ENCODE measurements at places on chromosomes 3 and 15. TPM values are rescaled to one million over a fixed set of nuclear protein-coding genes. Genes with fewer than 3 reads are reported as not detected.

CAPN7 gene
- 45.7 TPM for total RNA-seq

ZBBX gene
- total RNA-seq, result 4.9 TPM

DNA sequence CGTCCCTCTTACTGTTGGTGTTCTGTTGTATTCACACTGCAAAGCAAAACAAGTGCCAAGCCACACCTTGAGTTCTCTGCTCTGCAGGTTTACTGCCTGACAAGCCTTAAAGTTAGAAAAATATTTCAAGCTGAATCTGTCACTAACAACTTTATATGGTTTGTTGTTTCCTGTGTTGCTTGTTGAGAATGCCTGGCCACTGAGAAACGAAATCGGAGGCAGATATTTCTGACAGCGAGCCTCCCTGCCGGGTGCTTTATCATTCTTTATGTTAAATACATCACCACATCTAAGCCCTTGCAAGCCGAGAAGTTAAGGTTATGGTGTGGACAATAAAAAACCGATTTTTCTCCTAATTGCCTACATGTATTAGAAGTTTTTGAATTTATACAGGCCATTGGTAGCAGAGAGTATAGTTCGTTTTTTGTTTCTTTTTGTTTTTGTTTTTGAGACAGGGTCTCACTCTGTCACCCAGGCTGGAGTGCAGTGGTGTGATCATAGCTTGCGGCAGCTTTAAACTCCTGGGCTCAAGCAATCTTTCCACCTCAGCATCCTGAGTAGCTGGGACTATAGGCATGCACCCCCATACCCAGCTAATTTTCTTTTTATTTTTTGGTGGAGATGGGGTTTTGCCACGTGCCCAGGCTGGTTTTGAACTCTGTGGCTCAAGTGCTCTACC is 188.4 kb upstream of the ICE2 start:
- no peak for DNase-seq

DNA sequence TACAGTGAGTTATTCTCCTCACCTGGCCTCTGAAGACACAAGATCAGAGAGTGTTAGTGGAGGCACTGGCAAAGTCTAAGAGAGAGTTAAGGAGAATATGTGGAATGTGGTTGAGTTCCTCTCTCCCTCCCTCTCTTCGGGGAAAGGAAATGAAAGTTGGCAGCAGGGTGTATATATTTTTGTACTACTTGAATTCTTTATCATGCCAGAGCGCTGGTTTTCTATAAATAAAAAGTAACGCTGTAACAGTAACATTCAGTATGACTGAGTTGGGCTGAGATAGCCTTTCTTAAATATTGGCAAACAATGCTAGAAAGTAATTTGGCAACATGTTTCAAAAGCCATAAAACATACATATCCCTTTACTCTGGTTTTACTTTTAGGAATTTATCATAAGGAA is 77.5 kb upstream of the TNFAIP8L3 start:
- DNase-seq, result no peak

GOLGA6L4 gene
- 2.4 TPM for total RNA-seq

DNA sequence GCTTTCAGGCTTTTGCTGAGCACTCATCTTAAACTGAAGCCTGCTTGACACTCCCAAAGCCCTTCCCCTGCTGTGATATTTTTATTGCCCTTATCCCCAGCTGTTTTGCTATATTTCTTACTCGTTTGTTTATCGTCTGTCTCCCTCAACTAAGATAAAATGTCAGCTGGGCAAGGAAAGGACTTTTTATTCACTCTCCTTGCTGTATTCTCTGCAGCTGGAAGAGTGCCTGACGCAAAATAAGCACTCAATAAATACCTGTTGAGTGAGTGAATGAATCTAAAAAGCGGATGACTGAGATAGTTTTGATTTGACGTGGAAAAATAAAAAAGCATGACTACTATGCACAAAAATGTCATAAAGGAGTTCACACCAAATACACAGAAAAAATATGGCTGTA is 84.8 kb upstream of the POMGNT2 start:
- DNase-seq, result no peak

GRCh38 chr3:12484983-12485327 is 675 bp downstream of the TSEN2 start:
- no peak for DNase-seq

DNA sequence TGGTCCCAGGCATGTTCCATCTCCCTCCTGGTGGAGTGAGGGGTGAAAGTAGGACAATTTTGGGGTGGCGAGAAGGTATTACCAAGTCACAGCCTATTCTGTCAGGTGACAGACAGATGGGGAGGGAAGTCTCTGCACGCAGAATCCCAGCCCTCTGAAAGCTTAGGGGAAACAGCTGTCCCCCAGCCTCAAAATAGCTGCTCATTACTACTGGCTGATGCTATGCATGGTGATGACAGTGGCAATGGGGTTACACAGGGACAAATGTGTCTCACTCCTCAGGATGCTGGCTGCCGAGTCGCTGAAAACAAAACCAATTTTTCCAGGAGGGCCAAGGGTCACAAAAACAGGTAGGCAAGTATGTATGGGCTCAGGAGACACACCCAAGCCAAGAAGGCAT is 68.8 kb upstream of the OXTR start:
- DNase-seq, result no peak

DNA sequence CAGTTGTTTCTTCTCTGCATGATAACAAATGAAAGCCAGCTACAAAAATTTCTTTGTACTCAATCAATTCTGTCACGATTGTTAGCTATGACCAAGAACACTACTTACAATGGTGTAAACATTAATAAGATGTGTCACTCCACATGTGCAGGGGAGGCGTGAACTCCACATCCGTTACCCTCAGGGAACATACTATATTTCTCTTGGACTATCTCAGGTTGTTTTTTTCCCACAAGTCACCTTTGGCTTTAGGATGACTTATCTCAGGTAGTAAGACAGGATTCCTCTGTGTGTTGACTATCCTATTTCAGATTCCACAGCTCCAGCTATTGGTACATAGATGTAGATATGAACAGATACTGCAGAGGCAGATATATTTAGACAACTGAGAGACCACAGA is 423.3 kb upstream of the GRM7 start:
- no peak for DNase-seq

DNA sequence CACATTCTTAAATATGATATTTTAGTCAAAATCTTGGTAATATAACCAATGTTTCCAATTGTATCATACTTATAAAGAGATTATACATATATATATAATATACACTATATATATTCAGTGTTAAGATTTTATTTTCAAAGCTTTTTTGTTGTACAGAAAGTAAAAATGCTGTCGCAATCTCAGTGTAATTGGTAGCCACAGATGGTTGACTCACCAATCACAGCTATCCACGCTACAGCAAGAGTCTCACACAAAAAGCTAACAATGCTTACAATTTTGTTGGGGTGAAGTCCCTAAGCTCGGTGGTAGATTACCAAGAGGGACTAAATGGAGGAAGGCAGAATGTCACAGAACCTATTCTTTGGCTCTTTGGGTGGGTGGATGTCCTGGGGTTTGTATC is 16.9 kb upstream of the CFAP161 start:
- no peak for DNase-seq

- no peak for DNase-seq
Observed at GRCh38 chr15:32735989-32736700, 18.3 kb downstream of the GREM1 start.

GRCh38 chr15:62758126-62758951 is 284.2 kb upstream of the TPM1 start:
- DNase-seq, result no peak

- DNase-seq, result peak; percentile 65
Observed at GRCh38 chr3:8996681-8997121, 33.4 kb upstream of the RAD18 start.

DNA sequence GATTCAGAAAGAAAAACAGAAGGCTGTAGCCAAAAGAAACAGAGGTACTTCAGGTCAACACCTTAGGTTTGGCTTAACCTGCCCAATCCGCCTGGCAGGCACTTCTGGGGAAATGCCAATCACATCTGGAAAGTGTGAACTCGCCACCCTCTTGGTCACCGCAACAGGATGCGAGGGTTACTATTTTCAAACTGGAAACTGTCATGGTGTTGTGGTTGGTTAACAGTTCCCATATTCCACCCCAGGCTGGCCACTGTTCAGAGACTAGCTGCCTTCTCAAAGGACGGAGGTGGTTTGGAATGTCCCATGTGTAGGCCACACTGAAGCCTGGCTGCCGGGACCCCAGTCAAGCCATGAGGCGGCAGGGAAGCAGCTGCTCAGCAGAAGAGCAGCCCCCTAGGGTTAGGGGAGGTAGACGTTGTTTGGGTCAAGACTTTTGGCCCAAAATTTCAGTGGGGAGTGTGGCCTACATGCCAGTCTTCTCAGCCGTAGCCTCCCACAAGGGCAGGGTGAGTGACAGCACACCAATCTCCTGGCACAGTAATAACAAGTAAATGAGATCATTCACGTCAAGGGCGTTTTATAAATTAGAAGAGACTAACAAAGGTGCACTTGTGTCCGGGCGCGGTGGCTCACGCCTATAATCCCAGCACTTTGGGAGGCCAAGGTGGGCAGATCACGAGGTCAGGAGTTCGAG is 54.6 kb downstream of the UMPS start:
- DNase-seq, result no peak

DNA sequence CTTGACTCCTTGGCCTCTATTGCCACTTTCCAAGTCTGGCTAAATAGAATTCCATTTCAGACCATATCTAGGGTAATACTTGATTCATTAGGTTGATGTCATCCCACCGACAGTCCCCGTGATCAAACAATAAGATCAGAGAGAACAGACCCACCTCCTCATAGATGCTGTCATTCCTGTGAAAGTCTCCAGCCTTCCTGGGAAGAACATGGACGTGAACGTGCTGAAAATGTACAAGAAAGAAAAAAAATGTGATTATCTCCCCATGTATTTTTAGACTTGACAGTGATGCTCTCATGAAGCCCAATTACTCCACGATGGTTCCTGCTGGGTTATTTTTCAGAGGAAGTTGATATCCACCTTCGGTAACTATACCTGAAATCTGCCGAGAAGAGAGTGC is 872.4 kb upstream of the CFAP20DC start:
- DNase-seq, result no peak

TNFSF10 gene
- total RNA-seq, result 2.9 TPM

- DNase-seq, result no peak
Observed at GRCh38 chr3:151015767-151016477, 43.4 kb upstream of the CLRN1 start.

- DNase-seq, result no peak
Observed at GRCh38 chr15:72936691-72937679, 115.3 kb upstream of the NEO1 start.

DNA sequence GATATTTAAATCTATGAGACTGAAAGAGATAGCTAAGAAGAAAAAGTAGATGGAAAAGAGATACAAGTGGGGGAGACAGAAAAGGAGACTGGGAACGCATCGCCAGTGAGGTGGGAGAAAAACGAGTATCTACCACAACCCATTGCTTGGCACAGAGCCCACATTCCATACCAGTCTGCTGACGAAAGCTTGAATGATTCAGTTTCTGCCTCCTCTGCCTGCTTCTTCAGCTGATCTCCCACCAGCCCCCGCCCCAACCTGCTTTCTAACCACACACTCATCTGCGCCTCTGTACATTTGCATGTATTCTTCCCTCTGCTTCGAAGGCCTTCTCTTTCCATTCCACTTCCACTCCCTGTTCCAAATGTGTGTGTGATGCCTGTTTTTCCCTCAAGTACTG is 188.1 kb downstream of the USP13 start:
- DNase-seq, result no peak

- no peak for DNase-seq
Observed at GRCh38 chr3:158743664-158744566, 11.7 kb upstream of the RARRES1 start.

RPP25 gene
- total RNA-seq, result 7.3 TPM

SPTBN5 gene
- total RNA-seq, result 0.41 TPM

CD86 gene
- 1.2 TPM for total RNA-seq

DNA sequence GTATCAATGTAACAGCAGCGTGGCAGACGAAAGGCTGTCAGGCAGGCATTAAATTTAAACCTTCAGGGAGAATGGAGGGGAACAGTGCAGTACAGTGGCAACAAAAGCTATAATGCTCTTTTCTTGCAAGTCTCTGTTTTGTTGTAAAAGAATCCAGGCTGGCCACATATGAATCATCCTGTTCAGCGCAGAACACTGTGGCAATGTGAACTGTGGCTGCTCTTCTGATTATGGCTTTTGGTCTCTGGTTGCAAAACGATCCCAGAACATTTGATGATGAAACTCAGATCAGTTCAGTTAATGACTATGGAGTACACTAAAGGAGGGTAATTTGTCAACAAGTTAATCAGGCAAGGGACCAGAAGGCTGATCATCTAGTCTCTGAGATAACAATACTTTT is 219.7 kb upstream of the SGO1 start:
- DNase-seq, result no peak

DNA sequence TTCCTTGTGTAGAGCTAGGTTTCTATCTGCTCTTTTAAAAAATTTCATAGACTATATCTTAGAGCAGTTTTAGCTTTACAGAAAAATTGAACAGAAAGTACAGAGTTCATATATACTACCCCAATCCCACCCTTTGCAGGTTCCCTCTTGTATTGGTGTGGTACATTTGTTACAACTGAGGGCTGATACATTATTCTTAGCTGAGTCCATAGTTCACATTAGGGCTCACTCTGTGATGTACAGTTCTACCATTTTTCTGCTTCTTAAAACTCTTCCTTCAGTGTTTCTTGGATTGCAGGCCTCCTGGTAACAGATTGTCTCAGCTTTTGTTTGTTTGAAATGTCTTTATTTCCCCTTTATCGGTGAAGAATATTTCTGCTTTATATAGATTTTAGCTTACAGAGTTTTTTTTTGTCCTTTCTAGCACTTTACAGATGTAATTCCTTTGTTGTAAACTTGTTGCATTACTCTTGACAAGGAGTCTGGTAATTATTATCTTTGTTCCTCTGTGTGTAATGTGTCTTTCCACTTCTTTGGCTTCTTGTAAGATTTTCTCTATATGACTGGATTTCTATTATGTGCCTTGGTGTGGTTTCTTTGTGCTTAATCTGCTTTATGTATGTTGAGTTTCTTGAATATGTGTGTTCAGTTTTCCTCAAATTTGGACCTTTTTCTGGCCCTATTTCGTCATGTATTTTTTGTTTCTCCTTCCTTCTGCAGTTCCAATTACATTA is 25.3 kb downstream of the MEF2A start:
- no peak for DNase-seq

ECE2 gene
- total RNA-seq, result 3.7 TPM

- DNase-seq, result no peak
Observed at GRCh38 chr15:83430441-83430840, 16.7 kb upstream of the SH3GL3 start.

TP63 gene
- total RNA-seq, result 0.41 TPM

TERC gene
- total RNA-seq, result 61.1 TPM

CGNL1 gene
- 5.7 TPM for total RNA-seq

All from frontal cortex (tissue), 4 donors.